NCI-H460 (cell line): ENCODE measurements at places on chromosomes 11 and 22. TPM values are rescaled to one million over a fixed set of nuclear protein-coding genes. Genes with fewer than 3 reads are reported as not detected.

Gene ZNF143
- 28.2 and 32.5 TPM in 2 replicates for total RNA-seq

Gene FGF3
- not detected in 2 replicates for total RNA-seq

Gene TRMU
- 26.6 and 30.7 TPM in 2 replicates for total RNA-seq

Gene GATD1
- 21.6 and 23.0 TPM in 2 replicates for total RNA-seq

Gene KRTAP5-9
- total RNA-seq: not detected in 2 replicates

GRCh38 chr11:123249354-123249753, 54.3 kb upstream of the CLMP start:
- DNase-seq: no peak

- no peak for DNase-seq
These were observed 463.8 kb upstream of the KIRREL3 start for GRCh38 chr11:127464325-127464724.

GRCh38 chr11:116371146-116371545, 401.6 kb downstream of the BUD13 start:
- no peak for DNase-seq

- DNase-seq: no peak
These were observed 1.1 kb upstream of the LBHD1 start for GRCh38 chr11:62673196-62673525.

DNA sequence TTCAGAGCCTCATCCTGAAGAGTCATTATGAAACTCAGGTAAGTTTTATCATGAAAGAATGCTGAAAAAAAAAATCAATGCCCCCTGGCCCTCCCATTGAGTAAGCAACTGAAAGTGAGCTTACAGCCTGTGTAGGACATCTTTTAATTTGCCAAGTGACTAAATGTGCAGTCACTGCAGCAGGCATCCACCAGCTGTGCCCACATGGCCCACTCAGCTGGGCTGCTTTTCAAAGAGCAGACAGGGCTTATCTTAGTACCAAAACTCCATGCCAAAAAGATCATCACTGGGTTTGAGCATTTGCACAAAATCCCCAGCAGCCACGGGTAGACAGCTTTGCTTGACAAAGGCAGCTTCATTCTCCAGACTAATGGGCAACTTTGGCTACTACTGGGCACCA, 709.7 kb downstream of the NTM start:
- DNase-seq: no peak

DNA sequence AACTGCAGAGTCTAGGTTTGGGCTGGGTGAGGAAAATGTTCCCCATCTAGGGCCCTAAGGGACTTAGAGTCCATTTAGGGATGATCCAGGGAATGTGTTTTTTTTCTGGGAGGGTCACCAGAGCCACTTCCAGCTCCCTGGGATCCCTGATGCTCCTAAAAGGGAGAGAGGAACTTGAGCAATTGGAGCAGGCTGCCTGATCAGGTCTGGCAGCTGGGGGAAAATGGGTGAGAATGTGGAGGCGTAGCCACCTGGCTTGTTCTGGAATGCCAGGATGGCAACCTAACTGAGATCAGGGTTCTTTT, 1.2 kb downstream of the PGAP2 start:
- DNase-seq: no peak

- DNase-seq: no peak
These were observed 23.7 kb upstream of the SESN3 start for GRCh38 chr11:95254716-95255115.
